Common myeloid progenitor, CD34-positive (primary cell): ENCODE measurements at places on chromosomes 16 and 17.

DNA sequence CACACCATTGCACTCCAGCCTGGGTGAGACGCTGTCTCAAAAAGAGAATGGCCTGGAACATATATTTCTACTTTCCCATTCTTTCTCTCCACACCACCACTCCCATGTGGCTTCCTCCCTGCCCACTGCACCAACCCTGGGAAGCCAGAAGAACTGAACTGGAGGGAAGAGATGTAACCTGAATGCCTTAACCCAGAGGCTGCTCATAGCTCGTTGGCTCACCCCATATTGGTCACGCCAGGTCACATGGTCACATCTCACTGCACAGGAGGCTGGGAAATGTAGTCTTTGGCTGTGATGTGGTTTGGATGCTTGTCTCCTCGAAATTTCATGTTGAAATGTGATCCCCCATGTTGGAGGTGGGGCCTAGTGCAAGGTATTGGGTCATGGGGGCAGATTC is 5.9 kb upstream of the DNAH17 start:
- DNase-seq = no peak

- DNase-seq = no peak
Observed at GRCh38 chr17:74953134-74953687, 17.5 kb downstream of the OTOP3 start.

DNA sequence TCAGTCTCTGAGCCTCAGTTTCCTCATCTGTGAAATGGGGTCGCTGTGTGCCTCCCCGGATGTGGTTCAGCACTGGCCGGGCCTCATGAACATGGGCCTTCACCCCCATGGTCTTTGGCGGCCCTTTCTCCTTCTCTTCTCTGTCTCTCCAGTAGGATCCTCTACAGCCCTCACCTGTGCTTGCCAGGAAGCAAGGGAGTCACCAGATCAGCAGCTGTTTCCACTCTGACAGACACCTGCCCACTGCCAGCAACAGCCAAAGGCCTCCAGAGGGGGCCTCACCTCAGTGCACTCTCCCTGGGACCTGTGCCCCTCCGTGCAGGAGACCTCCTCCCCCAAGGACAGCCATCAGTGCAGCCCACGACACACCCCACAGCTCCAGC is 89.4 kb downstream of the C16orf78 start:
- no peak for DNase-seq

DNA sequence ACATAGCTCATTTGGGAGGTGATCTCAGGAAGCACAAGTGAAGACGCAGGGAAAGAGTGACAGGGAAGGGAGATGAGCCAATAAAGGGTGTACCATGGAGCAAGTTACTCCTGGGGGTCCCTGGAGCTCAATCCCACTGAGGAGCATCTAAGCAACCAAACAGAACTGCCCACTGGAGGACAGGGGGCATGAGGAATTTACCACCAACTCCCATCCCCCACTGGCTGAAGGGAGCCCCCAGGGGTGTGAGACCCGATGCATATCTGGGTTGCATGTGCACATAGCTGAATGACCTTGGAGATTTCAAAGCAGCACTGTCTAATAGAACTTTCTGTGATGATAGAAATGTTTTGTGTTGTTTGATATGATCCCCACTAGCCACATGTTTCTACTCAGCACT is 29.6 kb downstream of the C16orf82 start:
- no peak for DNase-seq

DNA sequence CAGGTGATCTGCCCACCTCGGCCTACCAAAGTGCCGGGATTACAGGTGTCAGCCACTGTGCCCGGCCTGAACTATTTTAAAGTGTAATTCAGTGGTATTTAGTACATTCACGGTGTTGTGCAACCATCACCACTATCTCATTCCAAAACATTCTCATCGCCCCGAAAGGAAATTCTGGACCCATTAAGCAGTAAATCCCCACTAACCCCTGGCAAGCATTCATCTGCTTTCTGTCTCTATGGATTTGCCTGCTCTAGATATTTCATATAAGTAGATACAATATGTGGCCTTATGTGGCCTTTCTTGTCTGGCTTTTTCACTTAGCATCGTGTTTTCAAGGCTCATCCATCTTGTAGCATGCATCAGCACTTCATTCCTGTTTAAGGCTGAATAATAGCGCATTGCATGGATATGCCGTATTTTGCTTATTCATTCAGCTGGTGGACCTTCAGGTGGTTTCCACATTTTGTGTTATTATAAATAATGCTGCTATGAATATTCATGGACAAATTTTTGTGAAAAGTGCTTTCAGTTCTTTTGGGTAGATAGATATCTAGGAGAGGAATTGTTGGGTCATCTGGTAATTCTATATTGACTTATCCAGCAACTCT is 8.4 kb upstream of the HERPUD1 start:
- DNase-seq = no peak

GRCh38 chr16:73845238-73846006 is 451.2 kb upstream of the PSMD7 start:
- DNase-seq = no peak

GRCh38 chr17:49600949-49601348 is 25.3 kb downstream of the NXPH3 start:
- DNase-seq = no peak

- DNase-seq = no peak
Observed at GRCh38 chr16:55898592-55898991, 23.4 kb upstream of the CES5A start.

DNA sequence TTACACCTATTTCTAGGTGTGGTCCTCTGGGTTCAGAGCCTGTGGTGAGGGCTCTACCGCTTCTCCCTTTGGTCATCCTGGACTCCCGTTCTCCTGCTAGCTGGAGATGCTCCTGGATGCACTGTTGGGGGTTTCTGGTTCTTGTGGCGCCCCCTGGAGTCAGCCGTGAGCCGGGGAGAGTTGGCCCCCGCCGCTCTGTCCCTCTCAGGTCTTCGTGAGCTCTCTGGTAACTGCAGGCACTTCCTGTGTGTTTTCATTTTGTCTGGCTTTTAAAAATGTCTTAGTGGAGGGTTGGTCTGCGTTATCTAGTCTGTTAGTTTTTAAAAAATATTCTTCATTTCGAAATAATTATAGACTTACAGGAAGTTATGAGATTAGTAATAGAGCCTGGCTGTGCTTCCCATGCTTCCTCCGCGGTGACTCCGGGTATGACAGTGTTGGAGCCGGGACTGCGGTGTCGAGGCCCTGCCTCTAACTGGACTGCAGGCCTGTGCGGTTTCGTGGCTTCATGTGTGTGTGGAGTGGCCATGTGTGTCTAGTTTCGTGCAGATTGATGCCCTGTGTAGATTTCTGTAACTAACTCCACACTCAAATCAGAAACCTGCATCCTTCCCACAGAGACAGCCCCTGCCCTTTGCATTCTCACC is 78.0 kb upstream of the ZNF750 start:
- peak; percentile 43 for DNase-seq

DNA sequence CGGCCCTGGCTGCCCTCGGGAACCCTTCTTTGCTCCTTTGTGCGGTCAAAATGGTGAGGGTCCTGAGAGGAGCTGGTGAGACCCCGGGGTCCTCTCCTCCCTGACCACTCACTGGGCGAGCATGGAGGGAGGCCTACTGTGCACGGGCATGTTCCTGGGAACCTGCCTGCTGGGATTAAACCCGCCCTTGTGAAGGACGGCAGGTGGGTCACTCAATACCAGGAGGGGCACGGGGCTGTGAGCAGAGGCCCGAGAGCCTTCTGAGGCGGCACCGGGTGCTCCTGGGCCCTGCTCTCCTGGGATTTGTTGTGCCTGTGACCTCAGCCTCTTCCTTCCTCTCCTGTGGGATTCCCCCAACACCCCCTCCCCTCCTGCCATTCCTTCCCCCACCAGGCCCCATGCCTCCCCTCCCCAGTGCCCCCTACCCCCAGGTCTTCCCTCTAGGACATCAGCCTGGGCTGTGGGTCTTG is 19.7 kb downstream of the METRNL start:
- no peak for DNase-seq

- DNase-seq = no peak
Observed at GRCh38 chr17:17351356-17351891, 48.3 kb downstream of the NT5M start.

DNA sequence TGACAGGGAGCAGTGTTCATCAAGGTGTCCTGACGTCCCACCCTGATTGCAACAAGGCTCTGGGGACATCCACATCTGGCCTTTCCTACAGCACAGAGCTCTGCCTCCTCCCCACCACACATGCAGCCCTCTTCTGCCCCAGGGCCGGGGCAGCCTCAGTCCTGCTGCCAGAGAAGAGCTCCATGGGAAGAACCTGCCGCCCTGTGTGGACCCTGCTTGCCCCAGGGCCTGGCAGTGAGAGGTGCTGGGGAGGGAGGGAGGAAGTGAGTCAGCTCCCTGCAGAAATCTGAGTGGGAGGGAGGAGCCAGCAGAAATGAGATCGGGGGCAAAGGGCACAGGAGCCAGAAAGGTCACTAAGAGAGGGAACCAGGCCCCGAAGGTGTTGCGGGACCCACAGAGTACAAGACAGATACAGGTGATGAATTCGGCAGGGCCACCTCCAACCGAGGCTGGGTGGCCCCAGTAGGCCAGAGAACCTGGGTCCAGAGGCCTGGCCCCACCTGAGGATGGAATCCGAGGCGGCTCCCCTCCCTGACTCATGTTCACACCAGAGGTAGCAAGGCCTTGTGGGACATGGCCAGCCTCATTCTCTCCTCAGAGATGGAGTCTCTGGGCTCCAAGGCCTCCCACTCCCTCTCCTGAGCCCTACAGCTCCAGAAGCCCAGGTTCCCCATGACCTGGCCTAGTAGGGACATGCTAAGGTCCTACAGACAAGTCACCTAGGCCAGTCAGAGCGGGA is 24.8 kb downstream of the MYO18A start:
- no peak for DNase-seq

- no peak for DNase-seq
Observed at GRCh38 chr17:14935845-14936485, 329.2 kb downstream of the PMP22 start.

- DNase-seq = no peak
Observed at GRCh38 chr17:55704401-55704800, 18.3 kb downstream of the TMEM100 start.

DNA sequence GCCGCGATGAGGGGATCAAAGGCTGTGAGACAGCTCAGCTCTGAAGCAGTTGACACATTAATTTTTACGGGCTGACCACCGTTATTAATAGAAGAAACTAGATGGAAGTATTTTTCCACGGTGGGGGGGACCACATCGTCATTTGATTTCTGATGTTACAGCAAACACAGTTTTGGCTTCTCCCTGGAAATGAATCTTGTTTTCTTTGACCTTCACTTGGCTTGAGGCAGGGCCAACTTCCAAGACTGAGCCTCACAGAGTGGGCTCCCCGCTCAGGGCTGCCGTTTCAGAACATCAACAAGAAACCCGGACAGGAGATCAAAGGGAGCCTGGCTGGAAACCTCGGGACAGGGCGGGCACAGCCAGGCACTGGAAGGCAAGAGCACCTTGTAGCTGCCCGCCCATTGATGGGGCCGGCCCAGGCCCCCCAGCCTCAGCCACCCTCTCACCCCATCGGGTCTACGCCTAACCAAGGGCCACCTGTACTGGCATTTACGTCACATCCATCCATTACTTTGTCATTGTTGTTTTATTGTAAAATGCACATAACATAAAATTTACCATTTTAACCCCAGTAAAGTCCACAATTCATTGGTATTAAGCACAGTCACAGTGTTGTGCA is 124.6 kb downstream of the C16orf95 start:
- no peak for DNase-seq

GRCh38 chr16:51762081-51762996 is 611.3 kb upstream of the SALL1 start:
- peak; percentile 30 for DNase-seq

- DNase-seq = no peak
Observed at GRCh38 chr17:47996201-47996600, 25.3 kb downstream of the CDK5RAP3 start.

GRCh38 chr16:27245276-27246172 is 23.0 kb downstream of the NSMCE1 start:
- no peak for DNase-seq

GRCh38 chr17:39527220-39527813 is 66.0 kb downstream of the CDK12 start:
- DNase-seq = peak; percentile 59
